CD14-positive monocyte (primary cell): ENCODE measurements at places on chromosomes 16 and 17.
A peak's percentile ranks its signal among the peaks of the same experiment; 100 is the strongest.

GRCh38 chr16:57152096-57153093, 33.4 kb downstream of the PSME3IP1 start:
- DNase-seq = no peak

GRCh38 chr16:72013389-72013788, 4.8 kb downstream of the DHODH start:
- no peak for DNase-seq

- DNase-seq = no peak
Measured at GRCh38 chr17:70621566-70621965, 452.2 kb downstream of the KCNJ2 start.

- DNase-seq = peak; percentile 45
Measured at GRCh38 chr16:56912746-56913708, 18.9 kb upstream of the HERPUD1 start.

DNA sequence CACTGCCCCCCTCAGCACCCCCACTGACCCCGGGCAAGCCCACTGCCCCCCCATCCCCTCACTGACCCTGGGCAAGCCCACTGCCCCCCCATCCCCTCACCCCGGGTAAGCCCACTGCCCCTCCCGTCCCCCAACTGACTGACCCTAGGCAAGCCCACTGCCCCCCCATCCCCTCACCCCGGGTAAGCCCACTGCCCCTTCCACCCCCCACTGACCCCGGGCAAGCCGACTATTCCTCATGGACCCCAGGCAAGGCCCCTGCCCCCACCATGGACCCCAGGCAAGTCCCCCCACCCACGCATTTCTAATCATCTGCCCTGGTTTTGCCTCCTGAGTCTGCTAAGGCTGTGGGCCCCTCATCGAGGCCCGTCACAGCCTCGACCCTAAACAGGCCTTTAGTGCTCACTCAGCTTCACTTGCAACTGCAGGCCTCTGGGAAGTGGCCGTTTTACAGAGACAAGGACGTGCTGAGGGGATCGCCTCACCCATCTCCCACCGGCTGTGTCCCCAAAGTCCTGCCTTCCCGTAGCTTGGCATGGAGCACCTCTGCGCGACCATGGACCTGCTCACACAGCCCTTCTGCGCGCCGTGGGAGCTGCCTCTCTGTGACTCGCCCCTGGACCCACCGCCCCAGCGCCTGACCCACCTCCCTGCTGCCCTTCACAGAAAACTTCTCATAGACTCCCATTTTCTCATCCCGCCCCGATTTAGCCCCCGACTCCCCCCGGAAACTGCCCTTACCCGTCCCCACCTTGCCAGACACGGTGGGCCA, 3.6 kb downstream of the VPS9D1 start:
- no peak for DNase-seq
